T follicular helper cell (primary cell): ENCODE measurements at places on chromosomes 2 and 18.

DNA sequence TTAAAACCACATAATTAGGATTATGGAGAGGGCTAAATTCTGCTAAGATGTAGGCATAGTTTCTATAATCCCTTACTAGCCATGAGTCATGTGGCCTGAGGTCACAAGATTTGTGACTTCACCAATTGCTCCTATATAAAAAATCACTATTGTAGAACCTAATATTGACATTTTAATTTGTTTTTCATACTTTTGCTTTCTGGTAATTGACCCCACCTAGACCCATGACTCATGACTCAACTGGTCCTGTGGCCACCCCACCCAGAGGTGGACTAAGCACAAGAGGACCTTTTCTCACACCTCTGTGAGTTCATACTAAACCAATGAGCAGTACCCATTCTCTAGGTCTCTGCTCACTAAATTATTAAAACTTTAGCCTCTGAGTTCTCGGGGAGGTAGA lies 1567.5 kb upstream of the LRRTM1 start:
- no peak for DNase-seq

GRCh38 chr2:61419129-61419528 lies 51.8 kb downstream of the USP34 start:
- no peak for DNase-seq

DNA sequence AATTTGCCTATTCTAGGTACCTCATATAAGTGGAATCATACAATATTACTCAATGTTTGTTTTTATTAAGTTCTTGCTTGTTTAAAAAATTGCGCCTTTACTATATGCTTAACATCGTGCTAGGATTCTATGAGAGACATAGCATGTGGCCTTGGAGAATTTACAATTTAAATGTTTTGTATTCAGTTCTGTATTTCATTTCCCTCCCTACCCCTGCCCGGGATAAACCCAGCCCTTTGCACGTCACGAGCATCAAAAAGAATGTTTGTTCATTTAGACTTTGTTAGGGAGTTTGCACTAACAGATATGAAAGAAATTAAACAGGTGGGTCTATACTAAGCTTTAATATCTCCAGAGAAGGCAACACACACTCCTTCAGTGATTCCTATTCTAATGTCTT lies 75.7 kb downstream of the C18orf54 start:
- DNase-seq = no peak

DNA sequence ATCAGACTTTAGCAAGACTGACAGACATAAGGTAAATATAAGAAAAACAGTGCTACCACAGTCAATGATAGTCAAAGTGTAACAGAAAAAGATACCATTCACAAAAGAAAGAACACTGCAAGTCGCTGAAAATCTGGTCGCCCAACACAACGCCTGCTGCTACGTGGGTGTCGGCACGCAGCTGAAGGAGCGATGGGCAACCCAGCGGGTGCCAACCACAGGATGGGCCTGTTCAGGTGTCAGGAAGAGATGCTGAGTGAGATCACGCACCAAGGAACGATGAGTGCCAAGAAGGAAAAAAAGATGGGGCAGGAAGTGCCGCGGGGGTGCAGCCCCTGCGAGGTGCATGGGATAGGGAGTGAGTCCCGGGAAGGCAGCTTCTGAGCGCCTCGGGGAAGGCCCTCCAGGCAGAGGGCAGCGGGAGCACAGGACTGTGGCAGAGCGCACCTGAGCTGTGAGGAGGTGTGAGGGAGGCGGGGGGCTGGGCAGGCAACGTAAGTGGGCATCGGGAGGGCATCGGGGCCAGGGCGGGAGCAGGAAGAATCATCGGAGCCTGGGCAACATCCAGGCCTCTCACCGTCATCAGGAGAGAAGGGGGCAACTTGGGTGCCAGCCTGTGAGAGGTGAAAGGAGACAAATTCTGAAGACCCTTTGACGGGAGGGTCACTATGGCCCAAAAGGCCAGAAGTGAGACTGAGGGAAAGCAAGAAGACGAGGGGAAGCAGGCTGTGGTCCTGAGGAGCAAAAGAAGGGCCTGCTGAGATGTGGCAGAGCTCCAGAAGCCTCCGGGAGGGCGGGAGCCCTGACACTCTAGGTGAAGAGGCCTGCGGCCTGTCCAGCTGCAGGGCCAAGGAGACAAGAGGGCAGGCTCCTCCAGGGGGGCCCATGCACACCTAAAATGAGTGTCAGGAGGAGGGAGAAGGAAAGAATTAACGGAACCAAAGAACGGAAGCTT lies 14.8 kb upstream of the MTERF4 start:
- no peak for DNase-seq

DNA sequence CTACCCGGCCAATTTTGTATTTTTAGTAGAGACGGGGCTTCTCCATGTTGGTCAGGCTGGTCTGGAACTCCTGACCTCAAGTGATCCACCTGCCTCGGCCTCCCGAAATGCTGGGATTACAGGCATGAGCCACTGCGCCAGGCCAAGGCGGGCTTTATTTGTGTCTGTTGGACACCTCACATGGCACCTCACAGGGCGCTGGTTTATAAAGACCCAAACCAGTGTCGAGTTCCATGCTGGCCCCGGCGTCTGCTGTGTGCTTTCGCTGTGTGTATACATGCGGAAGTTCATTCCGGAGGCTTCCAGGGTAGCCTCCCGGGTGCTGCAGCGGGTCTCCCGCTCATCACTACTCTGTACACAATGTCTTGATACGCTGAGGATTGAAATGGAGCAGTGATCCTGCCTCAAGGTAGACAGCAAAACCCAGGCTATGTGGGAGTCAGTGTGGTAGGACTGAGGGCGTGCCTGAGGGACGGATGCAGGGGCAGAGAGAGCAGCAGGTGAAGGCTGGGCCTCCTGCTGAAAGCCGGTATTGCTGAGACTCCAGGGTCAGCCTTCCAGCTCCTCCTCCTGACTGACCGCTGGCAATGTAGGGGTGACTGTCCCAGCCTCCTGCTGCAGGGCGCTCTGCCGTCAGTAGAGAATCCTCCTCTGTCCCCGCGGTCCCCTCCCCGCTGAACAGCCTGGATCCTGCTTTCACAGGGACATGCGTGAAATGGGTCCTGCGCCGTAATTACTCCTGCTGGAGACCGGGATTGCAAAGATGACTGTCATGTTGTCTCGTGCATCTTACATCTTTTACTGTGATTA lies 22.7 kb downstream of the LDLRAD4 start:
- DNase-seq = no peak
